Endothelial cell of coronary artery (primary cell): ENCODE measurements at places on chromosomes 7 and 10. TPM values are rescaled to one million over a fixed set of nuclear protein-coding genes. Genes with fewer than 3 reads are reported as not detected.

The SPDYE6 gene
- not detected in 2 replicates for total RNA-seq

The GRID1 gene
- total RNA-seq: under 0.01 and 0.09 TPM in 2 replicates

The CLDN12 gene
- total RNA-seq: 5.9 and 15.0 TPM in 2 replicates

The EPO gene
- not detected in 2 replicates for total RNA-seq

The CYREN gene
- total RNA-seq: 20.5 and 21.1 TPM in 2 replicates
